ENCODE measurements at places on chromosomes 4 and X.
A peak's percentile ranks its signal among the peaks of the same experiment; 100 is the strongest.

DNA sequence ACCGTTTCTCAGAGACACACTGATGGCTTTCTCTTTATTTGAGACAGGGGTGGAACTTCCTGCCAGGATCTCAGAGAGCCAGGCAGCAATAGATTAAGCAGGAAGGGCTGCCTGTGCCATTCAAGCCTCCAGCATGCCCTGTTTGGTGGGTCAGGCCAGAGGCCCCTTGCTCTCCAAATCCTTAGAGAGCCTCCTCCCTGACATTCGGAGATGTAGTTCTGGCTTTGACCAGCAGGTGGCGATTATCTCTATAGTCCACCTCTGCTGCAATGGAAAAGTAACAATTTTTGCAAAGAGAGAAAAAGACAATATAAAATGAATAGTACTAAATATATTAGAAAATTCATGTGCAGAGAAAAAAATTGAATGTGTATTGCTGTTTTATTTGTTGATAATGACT is 93.9 kb downstream of the NXF2B start:
- peak; percentile 8 for DNase-seq

- no peak for DNase-seq
Observed at GRCh38 chr4:80321776-80322175, 13.8 kb upstream of the CFAP299 start.

- DNase-seq, result no peak
Observed at GRCh38 chr4:136032391-136032790, 1499.9 kb downstream of the PCDH18 start.

GRCh38 chrX:116667346-116668134 is 204.8 kb upstream of the CT83 start:
- no peak for DNase-seq

DNA sequence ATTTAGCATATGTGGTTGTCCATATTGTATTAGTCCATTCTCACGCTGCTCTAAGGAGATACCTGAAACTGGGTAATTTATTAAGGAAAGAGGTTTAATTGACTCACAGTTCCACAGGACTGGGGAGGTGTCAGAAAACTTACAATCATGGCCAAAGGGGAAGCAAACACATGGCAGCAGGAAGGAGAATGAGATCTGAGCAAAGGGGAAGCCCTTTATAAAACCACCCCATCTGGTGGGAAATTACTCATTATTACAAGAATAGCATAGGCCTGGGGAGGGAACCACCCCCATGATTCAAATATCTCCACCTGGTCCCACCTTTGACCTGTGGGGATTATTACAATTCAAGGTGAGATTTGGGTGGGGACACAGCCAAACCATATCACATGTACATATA is 122.6 kb upstream of the ANK2 start:
- no peak for DNase-seq

DNA sequence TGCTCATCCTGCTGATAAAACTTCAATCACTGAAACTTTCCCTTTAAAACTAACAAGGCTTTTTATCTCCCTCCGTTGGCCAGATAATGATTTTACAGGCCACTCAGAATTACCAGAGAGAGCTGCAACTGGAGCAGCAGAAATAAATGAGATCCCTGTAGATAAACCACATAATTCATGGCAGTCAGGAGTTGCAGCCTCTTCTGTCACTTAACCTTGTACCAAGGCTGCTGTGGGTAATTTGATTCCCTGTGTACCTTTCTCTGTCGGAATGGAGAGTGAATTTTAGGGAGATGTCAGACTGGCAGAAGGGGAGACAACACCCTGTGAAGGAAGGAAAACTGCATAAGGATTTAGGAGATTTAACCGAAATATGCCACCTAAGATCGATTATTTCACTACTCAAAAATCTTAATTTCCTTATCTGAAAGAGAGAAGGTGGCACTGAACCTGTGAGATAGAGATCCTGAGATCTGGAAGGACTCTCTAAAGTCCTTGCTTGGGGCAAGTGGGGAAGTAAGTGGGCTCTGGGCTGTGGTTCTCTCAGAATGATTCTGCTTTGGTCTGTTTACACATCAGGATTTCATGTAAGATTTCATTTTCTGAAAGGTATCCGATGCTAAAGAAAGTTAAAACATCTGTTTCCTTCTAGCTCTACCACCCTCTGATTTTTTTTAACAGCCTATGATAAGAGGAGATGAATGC is 14.3 kb upstream of the TSPAN5 start:
- DNase-seq, result no peak

DNA sequence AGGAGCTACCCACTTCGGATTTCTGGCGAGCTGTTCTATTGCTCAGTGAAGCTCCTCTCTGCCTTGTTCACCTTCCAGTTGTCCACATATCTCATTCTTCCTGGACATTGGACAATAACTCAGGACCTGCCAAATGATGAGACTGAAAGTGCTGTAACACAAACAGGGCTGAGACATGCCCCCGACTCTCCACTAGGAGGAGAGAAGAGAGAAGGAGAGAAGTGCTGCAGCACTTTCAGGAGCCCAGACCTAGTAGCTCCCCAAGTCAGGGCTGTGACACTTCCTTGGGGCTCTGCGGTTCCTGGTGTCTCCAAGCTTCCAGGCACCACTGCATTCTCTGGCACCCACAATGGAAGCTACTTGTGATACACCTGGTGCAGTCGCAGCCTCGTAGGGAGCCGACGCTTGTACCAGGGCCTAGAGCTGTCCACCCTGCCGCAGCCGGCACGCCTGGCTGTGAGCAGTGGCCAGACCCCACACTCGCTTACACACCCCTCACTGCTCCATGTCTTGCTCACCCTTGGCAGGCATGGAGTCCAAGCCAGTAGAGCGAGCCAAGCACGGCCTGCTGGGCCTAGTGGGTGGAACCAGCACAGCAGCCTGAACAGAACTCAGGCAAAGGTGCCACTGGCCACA is 234.9 kb downstream of the TECRL start:
- DNase-seq, result no peak

DNA sequence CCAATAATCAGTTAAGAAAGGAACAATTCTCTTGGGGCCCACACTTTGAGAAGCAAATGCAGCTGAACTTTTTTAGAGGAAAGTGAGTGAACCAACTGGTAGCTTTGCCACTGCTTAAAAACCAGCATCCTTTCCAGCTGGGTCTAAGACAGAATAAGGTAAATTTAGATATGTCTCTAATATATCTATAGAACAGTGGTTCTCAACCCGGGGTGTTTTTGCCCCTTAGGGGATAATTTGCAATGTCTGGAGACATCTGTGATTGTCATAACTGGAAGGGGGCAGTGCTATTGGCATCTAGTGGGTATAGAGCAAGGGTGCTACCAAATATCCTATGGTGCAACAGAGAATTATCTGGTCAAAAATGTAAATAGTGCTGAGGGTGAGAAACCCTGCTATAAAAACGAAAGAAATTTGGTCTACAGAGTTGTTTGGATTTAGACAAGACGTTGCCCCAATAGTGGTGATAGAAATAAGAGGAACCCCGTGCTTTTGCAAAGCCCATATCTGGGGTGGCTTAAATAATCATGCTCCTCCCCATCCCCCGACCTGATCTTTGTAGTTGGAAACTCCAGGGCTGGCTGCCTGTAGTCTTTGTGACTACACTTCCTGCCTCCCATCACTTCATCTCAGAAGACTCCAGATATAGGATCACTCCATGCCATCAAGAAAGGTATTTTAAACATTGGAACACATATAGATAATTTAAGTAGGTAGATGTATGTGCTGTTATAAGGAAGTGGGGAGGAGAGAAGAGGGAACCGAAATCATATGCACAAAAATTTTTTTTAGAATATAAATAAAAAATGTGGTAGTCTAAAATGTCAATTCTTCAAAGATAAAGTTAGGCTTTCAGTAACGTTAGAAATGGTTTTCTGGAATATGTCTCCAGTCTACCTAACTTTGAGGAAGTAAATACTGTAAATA is at the start of gene TLR7:
TLR7 (plus strand) TSS at position 622 of the 927 bp plus-strand sequence. CDS start 507 bp downstream, outside the sequence.
- no peak for DNase-seq

- peak; percentile 15 for DNase-seq
Observed at GRCh38 chr4:106898621-106899230, 137.4 kb downstream of the DKK2 start.

GRCh38 chr4:1203026-1203616 is 30.7 kb upstream of the SPON2 start:
- DNase-seq, result no peak

DNA sequence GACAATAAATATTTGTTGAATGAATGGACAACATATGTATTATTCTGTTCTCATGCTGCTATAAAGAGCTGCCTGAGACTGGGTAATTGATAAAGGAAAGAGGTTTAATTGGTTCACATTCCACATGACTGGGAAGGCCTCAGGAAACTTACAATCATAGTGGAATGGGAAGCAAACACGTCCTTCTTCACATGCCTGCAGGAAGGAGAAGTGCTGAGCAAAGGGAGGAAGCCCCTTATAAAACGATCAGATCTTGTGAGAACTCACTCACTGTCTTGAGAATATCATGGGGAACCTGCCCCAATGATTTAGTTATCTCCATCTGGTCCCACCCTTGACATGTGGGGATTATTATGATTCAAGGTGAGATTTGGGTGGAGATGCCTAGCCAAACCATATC is 233.9 kb upstream of the AADAT start:
- no peak for DNase-seq

- DNase-seq, result no peak
Observed at GRCh38 chrX:84197550-84197949, 9.6 kb upstream of the RPS6KA6 start.

- DNase-seq, result no peak
Observed at GRCh38 chr4:3031357-3032082, 42.8 kb downstream of the HTT-AS start.

DNA sequence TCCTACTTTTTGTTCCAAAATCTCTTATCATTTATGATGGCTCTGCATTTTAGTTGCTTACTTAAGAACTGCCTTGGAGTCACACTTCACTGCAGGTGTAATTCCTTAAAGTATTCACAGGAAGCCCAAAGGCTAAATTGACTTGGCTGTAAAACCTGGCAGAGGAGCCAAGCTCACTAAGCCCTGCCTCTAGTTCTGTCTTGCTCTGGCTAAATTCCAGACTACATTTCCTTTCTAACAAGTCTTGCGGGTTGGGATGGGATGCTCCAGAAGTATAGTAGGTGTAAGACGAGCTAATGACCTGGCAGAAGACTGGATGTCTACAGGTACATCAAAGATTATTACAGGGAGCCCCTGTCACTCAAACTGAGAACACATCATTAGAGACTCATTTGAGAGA is 924.0 kb upstream of the INTU start:
- no peak for DNase-seq

GRCh38 chr4:74202062-74202586 is 44.2 kb downstream of the MTHFD2L start:
- DNase-seq, result peak; percentile 64

DNA sequence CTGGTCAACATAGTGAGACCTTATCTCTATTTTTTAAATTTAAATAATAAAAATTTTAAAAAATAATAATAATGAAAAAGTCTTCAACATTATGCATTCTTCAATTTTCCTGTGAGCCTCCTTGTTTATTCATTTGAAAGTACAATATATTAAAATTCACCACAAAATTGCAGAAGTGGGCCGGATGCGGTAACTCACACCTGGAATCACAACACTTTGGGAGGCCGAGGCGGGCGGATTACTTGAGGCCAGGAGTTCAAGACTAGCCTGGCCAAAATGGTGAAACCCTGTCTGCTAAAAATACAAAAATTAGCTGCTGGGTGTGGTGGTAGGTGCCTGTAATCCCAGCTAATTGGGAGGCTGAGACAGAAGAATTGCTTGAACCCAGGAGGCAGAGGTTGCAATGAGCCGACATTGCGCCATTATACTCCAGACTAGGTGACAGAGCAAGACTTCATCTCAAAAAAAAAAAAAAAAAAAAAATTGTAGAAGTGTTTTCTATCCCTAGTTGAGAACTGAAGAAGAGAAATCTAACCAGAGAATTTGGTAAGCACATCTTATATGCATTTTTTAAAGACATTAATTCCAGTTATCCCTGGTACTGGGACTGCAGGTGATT is 56.9 kb downstream of the RBM47 start:
- DNase-seq, result no peak

- no peak for DNase-seq
Observed at GRCh38 chr4:151114338-151114737, 14.9 kb downstream of the RPS3A start.

DNA sequence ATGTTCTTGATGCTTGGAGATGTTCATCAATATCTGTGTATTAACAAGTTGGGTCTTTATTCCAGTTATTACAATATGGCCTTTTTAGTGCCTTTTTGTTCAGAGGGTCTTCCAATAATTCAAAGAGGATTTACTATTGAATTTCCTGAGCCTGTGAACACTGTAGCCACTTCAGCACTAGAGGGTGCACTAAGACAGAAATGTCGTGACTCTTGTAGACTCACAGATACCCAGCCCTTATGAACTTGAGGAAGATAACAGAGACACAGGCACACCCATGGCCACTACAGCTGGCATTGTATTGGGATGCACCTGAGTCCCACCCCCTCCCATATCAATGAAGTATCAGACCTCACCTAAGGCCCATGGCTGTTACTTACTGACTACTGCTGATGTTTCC is 54.4 kb upstream of the ACTRT1 start:
- DNase-seq, result peak; percentile 14

GRCh38 chr4:142725886-142726285 is 120.2 kb downstream of the INPP4B start:
- no peak for DNase-seq

GRCh38 chr4:14078326-14078725 is 450.8 kb upstream of the BOD1L1 start:
- DNase-seq, result no peak

- no peak for DNase-seq
Observed at GRCh38 chrX:96843566-96843965, 40.1 kb upstream of the RPA4 start.

DNA sequence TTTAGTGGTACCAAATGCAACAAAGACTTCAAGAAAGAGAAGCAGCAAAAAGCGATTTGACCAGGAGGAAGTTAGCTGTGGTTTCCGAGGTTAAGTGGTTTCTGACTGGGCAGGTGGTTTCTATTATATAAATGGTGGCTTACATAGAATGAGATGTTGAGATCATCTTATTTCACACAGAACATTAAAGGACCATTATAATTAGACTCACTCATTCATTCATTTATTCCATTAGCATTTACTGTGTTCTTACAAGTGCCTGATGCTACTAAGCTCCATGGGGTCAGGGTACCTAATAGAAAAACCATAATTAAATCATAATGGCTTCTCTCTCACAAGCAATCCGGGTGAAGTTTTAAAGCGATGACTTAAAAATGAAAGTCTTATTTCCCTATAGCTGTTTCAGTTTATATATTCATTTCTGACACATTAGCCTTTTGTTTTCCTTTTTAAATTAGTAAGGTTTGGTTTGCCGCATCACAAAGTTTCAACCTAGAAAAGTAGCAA is 10.6 kb downstream of the TSPAN6 start:
- no peak for DNase-seq

DNA sequence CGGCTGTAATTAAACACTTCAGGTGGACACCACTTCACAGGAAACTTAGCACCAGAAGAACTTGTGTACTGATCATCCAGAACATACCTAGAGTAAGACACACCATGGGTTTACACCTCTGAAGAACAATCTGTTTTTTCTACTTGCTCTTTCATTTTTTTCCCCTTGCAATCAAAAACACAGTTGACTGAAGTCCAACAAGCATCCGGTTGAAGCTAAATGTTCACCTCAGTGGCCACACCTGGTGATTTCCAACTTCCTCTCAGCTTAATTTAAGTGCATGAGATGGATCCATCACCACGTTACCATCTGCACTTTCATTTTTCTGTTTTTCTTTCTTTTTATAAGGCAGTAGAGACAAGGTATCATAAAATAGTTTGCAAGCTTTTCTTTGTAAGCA is 4.9 kb upstream of the TXK start:
- no peak for DNase-seq

All from Caki2 (cell line).